GOT3 (cell line): ENCODE measurements at places on chromosomes 12 and 14.

DNA sequence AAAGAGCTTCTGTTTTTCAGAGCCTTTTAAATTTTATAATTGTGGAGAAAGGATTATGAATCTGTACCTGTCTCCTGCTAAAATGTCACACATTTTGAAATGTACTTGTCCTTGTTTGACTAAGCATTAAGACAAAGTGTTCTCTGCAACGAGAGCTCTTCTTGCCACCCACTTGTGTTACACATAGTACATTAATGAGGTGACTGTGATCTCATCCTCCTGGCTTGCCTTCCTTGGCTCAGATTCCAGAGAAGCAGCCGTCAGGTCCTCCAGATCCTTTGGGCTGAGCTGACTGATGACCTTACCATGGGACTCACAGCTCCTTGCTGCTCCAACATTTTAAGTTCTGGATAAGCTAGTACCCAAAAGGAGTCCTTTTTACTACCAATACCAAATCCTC is 81.4 kb downstream of the BBS10 start:
- DNase-seq: no peak

- DNase-seq: no peak
Observed at GRCh38 chr12:132398386-132398991, 69.1 kb upstream of the GALNT9 start.

DNA sequence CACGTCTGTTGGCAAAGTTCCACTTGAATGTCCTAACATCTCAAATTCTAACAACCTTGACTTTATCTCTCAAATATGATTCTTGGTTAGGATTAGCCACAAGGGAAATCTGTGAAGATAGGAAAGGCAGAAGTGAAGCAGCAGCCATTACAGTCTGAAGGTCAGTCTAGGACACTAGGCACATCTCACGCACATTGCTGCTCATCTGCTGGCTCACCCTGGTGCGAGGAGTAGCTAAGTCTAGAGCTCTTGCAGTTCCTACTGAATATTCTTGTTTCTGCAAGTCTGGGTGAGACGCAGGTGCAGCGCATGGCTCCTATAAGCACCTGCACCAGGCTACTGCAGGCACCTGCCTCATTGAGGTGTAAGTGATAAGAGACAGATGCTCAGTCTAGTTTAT is 6.4 kb upstream of the SLC25A3 start:
- no peak for DNase-seq

DNA sequence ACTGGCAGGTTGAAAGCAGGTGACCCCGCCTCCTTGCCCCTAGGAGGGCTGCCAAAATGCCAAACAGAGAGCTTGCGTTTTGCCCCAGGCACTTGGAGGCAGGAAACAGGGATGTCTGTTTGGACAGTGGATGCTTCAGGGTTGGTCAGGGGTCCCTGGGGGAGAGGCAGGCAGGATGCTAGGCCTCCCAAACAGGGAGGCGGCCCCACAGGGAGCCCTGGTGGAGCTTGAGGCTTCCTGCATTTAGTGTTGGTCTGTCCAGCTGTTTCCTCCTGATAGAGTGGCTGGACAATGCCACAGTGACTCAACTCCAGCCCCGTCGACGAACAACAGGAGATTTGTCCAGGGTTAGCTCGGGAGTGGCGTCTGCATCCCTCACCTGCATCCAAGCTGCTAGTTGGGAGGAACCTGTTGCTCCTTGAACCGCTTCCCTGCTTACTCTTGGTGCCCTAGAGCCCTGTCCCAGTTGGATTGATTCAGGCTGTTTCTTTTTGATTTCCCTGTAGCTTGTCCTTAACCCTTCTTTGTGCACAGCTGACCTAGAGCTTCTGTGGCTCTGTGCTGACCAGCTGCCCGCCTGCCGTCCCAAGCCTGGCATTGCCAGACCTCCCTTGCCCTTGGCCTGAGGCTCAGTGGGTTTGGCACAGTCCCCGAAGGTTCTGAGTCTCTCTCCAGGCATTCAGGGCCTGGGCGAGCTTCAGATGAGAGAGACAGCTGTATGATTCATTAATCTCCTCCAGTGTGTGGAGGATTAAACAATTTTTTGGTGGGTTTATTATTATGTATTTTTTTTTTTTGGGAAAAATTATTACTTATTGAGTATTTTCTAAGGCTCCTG is 45.9 kb downstream of the TSPAN9 start:
- DNase-seq: peak; percentile 35

GRCh38 chr12:19206493-19207077 is 77.1 kb downstream of the PLEKHA5 start:
- no peak for DNase-seq

GRCh38 chr14:70256601-70257000 is 67.8 kb upstream of the SLC8A3 start:
- no peak for DNase-seq

DNA sequence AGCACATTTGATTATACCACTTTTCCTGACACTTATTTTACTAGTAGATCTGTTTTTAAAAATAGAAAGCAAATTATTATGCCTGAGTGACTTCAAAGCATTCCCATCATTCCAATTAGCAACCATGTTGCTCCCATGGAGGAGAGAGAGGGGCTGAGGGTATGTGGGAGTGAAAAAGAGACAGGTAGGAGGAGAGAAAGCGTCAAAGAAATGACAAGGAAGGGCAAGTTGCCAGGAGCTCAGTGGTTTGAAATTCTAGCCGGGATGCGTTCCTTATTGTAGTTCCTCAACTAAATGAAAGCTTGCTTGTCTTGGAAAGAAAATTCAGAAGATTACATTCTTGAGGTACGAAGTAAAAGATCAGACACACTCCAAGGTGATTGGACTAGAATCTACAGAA is 92.4 kb upstream of the PKP2 start:
- no peak for DNase-seq

DNA sequence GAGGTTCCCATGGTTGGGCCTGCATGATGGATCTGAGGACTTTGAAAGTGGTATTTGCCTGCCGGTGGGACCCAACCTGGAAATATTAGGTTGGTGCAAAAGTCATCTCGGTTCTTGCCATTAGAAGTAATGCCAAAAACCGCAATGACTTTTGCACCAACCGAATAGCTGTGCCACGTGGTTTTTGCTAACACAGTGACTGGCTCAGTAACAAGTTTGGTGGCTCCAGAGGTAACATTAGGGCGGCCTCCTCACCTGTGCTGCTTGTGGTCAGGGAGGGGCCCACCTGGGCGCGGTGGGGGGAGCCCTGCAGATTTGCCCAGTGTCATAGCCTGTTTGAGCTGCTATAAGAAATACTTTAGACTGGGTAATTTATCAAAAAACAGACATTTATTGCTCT is 1.8 kb downstream of the BDKRB2 start:
- DNase-seq: no peak

GRCh38 chr12:112822056-112822455 is 30.5 kb downstream of the RPH3A start:
- DNase-seq: no peak

- DNase-seq: no peak
Observed at GRCh38 chr12:51721282-51721940, 127.1 kb downstream of the FIGNL2 start.

GRCh38 chr14:65356327-65356836 is 56.1 kb upstream of the FUT8 start:
- no peak for DNase-seq

GRCh38 chr12:116916714-116917114 is 6.0 kb downstream of the FBXW8 start:
- DNase-seq: no peak

GRCh38 chr14:91869556-91869955 is 2.2 kb upstream of the TC2N start:
- DNase-seq: no peak

- DNase-seq: no peak
Observed at GRCh38 chr12:4909734-4910501, at the start of gene KCNA1. Gene KCNA1 (plus strand): TSS chr12:4909905. CDS start chr12:4911379, 1,474 bp downstream.

DNA sequence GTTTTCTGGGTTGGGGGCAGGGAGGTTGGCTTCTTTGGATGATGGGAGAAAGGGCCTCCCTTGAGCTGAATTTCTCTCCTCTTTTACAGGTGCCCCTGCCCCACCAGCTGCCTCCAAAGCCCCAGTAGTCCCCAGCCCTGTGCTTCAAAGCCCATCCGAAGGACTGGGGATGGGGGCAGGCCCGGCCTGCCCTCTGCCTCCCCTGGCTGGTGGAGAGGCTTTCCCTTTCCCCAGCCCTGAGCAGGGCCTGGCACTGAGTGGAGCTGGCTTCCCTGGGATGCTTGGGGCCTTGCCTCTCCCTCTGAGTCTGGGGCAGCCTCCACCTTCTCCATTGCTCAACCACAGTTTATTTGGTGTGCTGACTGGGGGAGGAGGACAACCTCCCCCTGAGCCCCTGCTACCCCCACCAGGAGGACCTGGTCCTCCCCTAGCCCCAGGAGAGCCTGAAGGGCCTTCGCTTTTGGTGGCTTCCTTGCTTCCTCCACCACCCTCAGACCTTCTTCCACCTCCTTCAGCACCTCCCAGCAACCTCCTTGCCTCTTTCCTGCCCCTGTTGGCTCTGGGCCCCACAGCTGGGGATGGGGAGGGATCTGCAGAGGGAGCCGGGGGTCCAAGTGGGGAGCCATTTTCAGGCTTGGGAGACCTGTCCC is 4.0 kb downstream of the MBD6 start:
- DNase-seq: no peak

GRCh38 chr14:91376547-91377477 is 40.8 kb downstream of the CCDC88C start:
- DNase-seq: no peak

GRCh38 chr12:113464852-113465719 is 6.6 kb downstream of the LHX5 start:
- DNase-seq: no peak

DNA sequence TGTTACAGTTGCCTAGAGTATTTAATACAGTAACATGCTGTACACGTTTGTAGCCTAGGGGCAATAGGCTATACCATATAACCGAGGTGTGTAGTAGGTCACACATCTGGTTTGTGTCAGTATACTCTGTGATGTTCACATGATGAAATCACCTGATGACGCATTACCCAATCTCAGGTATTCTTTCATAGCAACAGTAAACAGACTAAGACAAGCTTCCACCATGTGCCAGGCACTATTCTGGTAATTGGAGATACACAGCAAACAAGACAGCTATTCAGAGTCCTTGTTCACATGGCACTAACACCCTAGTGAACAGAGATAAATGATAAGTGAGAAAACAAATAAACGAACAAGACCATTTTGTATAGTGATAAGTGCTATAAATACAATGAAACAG is 3.8 kb upstream of the PDE3A start:
- no peak for DNase-seq

- DNase-seq: no peak
Observed at GRCh38 chr12:95054206-95054605, 19.2 kb downstream of the NR2C1 start.

DNA sequence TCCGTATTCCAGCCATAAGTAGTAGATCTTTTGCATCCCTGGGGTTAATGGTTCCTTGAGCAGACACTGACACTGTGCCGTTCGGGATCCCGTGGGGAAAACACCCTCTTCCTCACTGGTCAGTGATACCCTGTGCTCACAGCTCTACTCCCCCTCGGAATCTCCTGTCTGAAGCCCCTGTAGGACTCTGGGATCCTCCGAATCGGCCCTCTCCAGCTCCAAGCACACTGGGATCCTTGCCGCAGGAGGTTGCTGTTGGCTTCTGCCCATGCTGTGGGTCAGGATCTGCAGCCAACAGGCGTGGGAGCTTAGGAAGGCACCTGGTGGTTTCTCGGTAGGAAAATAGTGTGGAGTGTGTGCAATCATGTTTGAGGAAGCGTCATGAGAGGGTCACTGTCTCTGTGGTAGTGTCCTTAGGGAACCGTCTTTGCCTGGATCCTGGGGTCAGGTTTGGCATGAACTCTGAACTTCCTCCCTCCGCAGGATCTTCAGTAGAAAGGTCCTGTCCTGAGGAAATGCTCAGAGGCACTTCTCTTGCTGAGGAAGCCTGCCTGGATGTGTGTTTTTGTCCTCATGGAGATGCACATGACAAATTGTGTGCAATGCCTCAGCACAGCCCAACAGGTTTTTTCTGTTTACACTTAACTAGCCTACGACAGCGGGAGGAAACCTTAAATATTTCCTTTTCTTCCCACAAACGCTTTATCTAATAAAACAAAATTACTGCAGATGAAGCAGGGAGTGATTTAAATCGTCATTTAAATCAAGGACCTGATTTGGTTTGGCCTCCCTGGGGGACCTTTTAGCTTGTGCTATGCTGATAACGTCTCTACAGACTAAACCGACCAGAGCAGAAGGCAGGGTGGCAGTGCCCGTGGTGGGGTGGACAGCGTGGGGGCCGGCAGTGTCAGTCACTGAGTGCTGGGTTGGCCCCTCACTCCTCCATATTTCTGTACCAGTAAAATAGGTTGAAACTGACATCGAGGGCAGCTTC is 18.7 kb downstream of the FBXL14 start:
- DNase-seq: no peak

DNA sequence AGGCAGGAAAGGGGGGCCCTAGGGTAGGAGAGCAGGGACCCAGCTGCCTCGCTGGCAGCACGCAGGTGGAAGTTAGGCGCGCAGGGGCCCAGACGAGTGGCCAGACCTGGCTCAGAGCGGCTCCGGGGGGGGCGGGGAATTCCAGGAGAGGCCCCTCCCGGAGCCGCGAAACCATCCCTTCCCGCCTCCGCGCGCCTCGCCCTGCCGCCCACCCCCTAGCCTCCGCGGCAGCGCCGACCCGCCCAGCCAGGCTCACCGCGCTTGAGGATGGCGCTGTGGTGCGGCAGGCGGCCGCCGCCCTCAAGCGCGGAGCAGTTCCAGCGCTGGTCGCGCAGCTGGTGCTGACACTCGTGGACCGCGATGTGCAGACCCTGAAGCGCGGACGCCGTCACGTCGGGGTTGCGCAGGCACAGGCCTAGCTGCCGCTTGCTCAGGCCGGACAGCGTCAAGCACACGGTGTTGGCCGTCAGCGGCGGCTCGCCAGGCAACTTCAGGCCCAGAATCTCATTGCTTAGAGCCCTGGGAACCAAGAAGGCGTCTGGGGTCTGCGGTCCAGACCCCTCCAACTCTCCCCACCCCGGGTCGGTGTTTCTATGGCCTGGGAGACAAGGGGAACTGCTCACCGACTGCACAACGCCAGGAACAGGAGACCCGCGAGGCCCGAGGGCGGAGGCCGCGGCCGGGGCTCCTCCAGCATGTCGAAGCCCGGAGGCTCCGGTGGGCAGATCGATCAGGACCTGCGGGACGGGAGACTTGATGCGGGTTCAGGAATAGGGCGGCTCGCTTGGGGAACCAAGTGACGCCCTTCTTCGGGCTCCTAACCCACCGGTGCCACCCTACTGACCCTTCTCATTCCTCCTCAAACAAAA is 1.5 kb downstream of the WNT10B start:
- DNase-seq: no peak

GRCh38 chr12:117050060-117050459 is 49.2 kb downstream of the TESC start:
- DNase-seq: no peak
